CD4-positive, CD25-positive, alpha-beta regulatory T cell (primary cell): ENCODE measurements at places on chromosomes 4 and X.

DNA sequence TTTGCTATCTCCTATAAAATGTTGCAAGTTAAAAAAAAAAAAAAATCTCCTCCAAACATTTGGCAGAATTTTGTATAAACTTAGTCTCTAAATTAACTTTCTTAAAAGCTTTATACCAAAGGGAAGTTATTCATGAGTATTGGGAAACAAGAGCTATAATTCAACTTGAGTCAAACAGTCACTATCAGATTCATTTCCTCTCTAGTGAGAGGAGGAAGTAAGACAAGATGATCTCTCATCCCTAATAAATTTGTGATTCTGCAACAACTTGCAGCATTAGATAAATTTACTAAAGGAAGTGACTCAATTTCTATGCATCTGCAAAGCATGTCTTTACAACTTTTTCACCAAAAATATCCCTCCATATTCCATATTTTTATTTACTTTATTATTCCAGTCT lies 135.4 kb upstream of the GNPDA2 start:
- DNase-seq, result no peak

GRCh38 chr4:6788123-6788522 lies 5.6 kb downstream of the KIAA0232 start:
- DNase-seq, result no peak

DNA sequence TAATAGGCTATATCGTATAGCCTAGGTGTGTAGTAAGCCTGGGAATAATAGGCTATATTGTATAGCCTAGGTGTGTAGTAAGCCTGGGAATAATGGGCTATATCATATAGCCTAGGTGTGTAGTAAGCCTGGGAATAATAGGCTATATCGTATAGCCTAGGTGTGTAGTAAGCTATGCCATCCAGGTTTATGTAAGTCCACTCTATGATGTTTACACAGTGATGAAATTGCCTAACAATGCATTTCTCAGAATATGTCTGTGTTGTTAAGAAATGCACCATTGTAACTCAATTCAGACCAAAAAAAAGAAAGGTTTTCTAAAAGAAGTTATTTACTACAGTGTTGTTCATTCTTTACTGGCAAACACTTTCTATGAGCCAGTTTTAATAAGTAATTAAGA lies 1387.2 kb downstream of the STIM2 start:
- DNase-seq, result no peak

DNA sequence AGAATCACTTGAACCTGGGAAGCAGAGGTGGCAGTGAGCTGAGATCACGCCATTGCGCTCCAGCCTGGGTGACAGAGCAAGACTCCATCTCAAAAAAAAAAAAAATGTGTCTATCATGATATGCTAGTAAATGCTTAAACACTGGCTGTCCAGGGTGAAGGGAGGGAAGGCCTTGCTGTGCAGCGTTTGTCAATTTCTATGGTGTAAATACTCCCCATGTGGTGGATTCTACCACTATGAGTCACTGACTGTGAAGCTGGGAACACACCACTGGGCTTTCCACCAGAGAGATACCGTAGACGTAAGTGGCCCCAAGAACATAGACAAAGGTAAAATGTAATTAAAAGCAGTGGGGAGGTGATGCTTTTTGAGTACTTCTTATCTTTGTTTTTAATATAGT lies 51.3 kb upstream of the LEF1 start:
- DNase-seq, result no peak

GRCh38 chr4:74653331-74654229 lies 140.7 kb downstream of the BTC start:
- no peak for DNase-seq

DNA sequence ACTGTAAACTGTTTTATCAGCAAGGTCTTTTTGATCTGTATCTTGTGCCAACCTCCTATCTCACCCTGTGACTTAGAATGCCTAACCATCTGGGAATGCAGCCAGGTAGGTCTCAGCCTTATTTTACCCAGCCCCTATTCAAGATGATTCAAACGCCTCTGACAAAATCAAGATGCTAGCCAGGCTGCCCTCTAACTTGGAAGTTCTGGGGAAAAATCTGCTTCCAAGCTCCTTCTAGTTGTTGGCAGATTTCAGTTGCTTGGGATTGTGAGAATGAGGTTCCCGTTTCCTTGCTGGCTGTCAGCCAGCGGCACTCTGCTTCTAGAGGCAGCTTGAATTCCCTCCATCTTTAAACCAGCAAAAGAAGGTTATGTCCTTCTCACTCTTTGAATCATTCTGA lies 34.7 kb downstream of the LUZP4 start:
- DNase-seq, result no peak

DNA sequence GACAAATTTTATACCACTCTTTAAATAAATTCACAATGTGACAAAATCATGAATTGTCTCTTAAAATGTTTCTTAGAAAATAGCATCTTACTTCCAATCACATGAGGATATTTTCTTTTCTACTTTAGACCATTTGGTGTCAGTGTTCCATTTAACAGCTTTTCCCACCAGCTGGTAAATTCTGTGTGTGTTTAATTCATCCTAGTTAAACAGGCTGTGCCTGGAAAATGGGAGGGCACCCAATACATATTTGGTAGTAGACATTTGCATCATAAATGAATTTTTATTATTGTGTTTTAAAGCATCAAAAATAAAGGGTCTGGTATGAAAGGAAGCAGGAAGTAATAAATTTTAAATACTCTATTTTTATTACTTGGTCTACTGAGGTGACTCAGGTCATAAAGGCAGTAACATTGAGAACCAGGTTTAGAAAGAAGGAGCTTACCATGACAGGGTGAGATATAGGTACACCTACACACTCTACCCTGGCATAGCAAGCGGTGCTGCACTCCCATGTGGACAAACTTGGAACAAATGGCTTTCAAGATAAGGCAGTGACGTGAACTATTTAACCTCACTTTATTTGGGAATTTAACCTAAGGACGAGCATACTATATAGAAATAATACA lies 344.5 kb downstream of the BMPR1B start:
- DNase-seq, result no peak

- no peak for DNase-seq
These were observed 6.9 kb downstream of the MOB1B start for GRCh38 chr4:70908993-70909556.

- no peak for DNase-seq
These were observed 39.5 kb downstream of the HOPX start for GRCh38 chr4:56641494-56642051.

GRCh38 chr4:169334335-169334734 lies 63.6 kb upstream of the SH3RF1 start:
- no peak for DNase-seq

GRCh38 chr4:108327642-108328382 lies 159.1 kb upstream of the LEF1 start:
- DNase-seq, result no peak

DNA sequence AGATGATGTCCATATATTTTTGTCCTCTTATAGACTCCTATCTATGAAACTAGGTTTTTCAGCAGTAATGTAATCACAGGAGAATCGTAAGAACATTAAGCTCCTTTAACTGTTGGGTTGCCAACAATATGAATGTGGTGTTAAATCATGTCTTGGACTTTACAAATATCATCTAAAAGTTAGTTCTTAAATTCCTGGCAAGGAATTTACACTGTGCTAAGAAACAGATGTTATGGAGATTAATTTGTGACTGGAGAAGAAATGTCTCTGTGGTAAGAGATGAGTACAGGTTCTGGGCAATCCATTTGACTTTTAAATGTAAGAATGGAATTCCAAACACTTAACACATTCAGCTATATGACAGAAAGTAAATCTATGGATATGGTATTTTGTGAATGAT lies 34.6 kb downstream of the CNKSR2 start:
- no peak for DNase-seq

GRCh38 chr4:37008199-37008598 lies 236.3 kb upstream of the NWD2 start:
- DNase-seq, result no peak

DNA sequence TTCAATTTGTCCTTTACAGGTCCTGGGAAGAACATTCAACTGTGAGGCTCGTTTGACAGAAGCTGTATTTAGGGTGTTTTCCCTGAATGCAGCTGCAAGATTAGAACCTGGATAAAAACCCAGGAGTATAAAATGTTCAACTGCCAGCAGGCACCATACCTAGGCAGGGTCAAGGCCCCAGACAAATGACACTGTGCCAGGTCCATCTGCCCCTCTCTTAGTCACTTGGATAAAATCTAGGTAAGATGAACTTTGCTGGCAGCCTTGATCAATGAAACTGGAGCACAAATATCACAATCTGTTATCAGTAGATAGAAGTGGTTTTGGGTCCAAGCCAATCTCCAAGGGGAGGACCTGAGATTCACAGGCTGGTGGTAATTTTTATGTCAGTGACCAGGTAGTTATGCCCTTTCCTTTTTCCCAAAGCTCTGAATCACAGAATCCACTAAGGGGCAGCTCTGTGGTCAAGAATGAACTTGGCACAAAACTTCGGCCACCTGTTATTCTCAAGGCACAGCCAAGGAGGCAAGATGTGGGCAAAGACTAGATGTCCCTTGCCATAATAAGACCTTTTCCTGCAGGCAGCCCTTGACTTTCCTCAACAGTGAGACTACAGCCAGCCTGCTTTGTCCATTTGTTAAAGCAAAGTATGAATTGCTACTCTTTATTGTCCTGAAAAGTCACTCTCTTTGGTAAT lies 501.0 kb downstream of the PPARGC1A start:
- no peak for DNase-seq

- DNase-seq, result no peak
These were observed 16.2 kb upstream of the DSPP start for GRCh38 chr4:87592124-87592523.

GRCh38 chr4:186266729-186267456 lies 904 bp downstream of the F11 start:
- no peak for DNase-seq

- no peak for DNase-seq
These were observed 25.1 kb upstream of the PRKX start for GRCh38 chrX:3738509-3738908.

DNA sequence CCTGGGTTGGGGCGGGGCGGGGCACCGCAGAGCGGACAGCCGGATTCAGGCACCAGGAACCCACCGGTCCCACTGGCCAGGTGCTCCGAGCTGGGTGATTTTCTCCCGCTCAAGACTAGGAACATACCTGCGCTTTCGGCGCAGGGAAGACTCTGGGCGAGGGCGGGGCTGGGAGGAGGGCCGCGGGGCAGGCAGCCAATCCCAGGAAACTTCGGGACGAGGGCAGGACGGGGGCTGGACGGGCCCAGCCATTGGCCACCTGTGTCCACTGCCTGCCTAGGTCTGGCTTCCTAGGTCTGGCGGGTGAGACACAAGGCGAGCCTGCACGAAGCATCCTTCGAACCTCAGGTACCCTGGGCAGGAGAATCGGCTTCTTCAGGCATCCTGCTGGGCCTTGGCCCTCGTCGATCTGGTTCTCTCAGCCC lies 274 bp upstream of the ERVMER34-1 start:
- no peak for DNase-seq

DNA sequence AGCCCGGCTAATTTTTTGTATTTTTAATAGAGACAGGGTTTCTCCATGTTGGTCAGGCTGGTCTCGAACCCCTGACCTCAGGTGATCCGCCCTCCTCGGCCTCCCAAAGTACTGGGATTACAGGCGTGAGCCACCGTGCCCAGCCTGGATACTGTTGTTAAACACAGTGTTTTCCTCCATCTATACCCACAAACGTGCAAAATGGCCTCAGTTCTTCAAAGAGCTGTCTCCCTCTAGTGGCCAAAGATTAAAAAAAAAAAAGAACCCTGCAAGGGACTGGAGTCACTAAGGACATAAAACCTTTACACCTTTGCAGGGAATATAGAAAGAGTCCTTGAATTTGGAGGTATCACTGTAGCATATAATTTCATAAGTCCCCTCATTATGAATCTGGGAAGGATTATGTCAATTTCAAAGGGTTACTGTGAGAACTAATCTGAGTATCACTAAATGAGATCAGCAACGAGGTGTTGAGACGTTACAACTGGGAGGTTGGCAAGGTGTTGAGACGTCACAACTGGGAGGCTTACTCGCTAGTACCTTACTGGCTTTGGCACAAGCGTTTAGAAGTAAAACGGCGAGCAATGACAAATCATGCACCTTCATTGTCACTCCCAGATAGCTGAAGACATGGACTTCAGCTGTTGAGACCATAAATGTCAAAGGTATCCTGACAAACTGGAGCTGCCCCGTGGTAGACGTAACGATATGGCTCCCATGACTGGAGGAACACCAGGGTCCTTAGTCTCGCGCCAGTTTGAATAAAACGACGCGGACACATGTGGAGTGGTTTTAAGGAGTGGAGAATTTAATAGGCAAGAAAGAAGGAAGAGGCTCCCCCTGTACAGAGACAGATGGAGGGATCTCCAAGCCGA lies 33.4 kb upstream of the ENPP6 start:
- DNase-seq, result no peak

DNA sequence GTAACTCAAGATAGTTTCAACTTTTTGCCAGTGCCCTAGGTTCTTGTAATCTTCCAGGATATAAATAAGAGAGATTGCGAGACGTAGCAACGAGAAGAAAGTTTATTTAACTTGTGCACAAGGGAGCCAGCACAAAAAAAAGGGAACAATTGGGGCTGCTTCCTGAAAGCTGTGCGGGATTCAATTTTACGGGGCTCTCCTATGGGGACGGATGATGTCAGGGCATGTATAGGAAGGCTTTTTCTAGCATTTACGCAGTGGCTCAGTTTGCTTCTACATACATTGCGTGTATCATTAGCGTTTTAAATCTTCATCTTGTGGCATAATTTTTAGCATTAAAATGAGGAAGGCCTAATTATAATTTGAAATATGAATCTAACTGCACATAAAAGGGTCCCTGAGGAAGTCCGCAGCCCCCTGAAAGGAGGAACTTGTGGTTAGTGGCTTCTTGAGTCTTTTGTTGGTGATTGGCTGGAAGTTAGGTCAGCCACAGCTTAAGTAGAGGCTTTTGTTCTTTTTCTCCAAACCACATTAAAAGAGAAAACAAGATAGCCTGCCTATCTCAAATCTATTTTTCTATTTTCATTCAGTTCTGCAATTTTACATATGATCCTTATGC lies 668.2 kb upstream of the NDST4 start:
- DNase-seq, result no peak

DNA sequence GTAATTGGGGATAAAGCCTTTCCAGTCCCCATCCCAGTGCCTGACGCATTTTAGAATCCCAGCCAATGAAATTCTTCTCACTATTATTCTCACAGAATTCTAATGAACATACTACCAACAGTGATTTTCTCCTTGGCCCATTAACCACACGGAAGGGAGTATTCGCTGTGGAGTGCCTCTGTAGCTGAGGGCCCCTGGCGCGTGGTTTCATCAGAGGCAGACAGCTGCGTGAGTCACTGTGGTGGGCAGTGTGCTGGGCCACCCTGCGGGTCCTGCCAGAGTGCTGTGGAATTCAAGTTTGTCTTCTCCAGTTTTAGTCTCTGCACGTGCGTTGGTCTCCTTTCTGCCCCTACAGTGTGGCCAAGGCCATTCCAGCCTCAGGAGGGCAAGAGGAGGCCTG lies 335.4 kb upstream of the FAT1 start:
- DNase-seq, result no peak

GRCh38 chr4:156109943-156110900 lies 156.6 kb upstream of the CTSO start:
- DNase-seq, result no peak
